ENCODE measurements at places on chromosomes 4 and X.

- DNase-seq, result peak; percentile 12
Observed at GRCh38 chr4:85708468-85708867, 233.5 kb downstream of the ARHGAP24 start.

- no peak for DNase-seq
Observed at GRCh38 chr4:10334506-10335028, 122.7 kb downstream of the ZNF518B start.

DNA sequence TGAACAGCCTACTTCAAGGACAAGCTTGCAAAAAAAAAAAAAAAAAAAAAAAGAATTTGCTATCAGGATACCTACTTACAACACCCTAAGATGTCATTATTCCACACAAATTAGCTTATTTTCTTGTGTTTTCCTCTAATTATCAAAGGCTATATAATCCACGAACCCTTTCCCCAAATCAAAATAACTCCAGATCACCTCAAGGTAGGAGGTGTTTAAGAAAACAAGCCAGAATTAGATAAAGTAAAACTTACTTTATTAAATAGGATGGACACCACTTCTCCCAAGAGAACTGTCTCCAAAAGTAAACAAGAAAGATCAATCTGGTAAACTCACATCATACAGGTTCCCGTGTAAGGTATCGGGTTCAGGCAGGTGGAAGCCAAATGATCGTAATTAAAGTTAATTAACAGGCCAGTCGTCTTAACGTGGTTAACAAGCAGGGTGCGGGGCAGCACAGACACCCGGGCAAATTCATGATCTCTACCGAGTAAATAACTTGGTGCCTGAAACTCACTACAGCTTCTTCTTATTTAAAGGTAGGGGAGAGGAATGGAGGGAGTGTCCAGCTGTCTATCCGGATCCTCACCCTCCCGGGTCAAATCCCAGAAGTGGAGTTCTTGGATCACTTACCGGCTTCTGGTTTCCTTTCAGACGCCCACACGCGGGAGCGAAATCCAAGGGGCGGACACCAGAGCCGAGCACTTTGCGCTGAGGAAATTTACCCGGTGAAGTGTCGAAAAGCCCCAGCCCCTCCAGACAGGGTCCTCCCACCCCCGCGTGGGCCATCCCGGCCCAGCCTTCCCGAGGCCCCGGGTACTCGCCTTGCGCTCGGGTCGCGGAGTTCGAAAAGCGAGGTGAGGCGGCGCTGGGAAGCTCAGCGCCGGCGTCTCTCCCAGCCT lies 708 bp downstream of the ARAP2 start:
- DNase-seq, result no peak

DNA sequence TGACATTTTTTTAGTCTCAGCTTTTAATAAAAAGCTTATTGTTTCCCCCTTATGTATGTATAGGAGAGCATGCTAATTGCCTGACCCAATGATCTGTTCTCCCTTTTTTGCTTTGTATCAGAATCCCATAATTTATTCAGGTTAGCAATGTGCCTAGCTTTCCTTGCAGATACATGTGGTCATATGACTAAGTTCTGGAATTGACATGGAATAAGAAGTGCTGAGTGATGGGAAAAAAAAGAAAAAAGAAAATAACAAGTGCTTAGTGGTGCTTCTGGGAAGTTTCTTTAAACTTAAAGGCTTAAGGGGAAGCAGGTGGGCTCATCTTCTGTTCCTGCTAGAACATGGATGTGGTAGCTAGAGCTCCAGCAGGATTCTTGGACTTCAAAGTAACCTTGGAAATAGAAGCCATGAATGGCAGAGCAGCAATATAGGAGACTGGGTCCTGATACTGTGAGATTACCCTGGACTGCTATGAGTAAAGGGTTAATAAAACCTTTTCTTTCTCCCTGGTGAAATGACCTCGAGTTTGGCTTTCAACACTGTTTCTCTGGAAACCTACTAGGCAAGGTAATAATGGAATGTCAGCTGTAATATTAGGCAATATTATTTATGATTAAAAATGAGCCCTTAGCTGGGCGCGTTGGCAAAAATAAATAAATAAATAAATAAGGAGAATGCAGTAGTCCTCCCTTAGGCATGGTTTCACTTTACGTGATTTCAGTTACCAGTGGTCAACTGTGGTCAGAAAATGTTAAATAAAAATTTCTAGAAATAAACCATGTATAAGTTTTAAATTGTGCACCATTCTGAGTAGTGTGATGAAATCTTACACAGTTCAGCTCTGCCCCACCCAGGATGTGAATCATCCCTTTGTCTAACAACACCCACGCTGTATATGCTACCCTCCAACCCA lies 16.7 kb upstream of the RBM41 start:
- no peak for DNase-seq

DNA sequence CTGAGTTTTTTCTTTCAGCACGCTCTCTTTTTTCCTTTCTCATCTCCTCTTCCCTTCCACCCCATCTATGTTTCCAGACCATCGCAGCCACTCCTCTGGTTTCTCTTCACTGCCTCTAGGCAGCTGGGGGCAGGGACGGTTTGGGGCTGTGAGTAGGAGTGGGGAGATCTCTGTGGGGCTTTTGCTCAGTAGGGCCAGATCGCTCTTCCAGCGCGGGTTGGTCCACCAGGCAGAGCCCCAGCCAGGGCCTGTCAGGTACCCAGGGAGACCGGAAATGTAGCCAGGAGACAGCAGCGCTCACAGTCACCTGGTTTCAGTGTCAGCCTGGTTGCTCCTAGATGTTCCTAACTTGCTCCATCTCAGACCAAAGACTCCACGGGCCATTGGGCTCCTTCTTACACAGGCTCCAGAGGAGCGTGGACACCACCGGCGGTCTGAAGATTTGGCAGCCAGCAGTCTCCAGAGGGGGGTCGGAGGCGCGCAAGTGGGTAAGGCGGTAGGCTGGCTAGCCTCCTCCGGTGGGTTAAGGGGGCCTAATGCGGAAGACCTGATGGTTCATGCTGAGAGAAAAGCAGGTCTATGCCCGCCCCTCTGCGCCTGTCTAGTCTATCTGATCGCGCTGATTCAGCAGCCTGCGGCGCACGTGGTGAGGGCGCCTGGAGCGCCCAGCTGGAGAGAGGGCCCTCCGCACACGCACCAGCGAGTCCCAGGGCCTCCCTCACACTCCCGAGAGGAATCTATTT lies 1.8 kb downstream of the FGF5 start:
- no peak for DNase-seq

GRCh38 chrX:128250621-128251020 lies 198.4 kb upstream of the ACTRT1 start:
- DNase-seq, result no peak

- no peak for DNase-seq
Observed at GRCh38 chrX:150694738-150695410, 1.7 kb downstream of the MTMR1 start.

GRCh38 chrX:34657726-34658070 lies 613 bp upstream of the TMEM47 start:
- DNase-seq, result no peak

DNA sequence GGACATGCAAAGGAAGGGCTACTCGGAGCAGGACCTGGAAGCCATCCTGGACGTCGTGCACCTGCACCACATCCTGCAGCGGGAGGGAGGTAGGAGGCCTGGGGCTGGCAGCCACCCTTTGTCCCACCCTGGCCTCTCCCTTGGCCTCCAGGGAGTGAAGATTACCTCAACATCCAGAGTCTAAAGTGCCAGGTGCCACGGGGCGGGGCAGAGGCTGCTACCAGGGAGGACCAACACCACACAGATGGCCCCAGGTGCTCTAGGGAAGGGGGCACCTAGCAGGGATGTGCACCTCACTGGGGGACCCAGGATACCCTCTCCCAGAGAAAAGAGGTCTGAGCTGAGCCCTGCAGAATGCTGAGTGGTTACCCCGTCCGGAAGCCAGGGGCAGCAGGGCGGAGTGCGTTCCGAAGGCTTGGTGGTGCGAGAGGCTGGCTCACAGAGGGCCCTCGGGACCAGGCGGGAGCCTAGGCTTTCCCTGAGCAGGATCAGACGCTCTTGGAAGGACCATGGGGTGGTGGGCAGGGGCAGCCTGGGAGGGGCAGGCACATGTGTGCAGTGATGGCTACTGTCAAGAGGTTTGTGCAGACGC lies 16.1 kb downstream of the ABCD1 start:
- DNase-seq, result no peak

DNA sequence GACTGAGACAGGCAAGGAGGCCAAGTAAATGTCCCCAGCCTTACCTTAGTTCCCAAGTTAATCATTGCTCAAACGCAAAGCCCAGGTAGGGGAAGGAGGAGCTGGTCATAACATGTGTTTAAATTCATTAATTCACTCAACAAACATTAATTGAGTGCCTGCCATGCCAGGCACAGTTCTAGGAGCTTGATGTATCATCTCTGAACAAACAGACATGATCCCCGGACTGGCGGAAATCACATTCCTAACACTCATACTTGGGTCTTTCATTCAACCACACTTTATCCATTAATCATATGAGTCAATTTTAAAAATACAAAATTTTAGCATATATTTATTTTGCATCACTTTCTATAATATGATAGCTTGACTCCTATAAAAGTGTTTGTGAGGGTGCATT lies 335.3 kb upstream of the NOCT start:
- no peak for DNase-seq

DNA sequence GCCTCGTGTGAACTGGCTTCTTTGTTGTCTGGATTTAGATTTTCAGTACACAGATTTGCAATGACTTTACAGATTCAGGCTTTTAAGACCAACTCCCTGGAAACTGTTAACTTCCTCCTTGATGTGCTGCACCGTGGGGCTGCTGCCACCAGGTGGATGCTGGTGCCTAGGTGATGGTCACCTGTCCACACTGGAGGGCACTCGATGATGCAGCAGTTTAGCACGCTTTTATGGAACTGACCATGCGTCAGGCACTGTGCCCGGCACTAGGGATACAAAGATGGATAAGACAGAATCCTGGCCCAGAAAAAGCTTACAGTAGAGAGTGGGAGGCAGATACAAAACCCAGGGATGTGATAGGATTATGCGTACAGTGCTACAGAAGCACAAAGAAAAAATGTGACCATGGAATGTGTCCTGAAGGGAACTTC lies 180.7 kb downstream of the CEP135 start:
- no peak for DNase-seq

GRCh38 chrX:134013092-134013497 lies 27.7 kb upstream of the GPC3 start:
- no peak for DNase-seq

GRCh38 chr4:48102303-48102702 lies 31.7 kb downstream of the TXK start:
- no peak for DNase-seq

DNA sequence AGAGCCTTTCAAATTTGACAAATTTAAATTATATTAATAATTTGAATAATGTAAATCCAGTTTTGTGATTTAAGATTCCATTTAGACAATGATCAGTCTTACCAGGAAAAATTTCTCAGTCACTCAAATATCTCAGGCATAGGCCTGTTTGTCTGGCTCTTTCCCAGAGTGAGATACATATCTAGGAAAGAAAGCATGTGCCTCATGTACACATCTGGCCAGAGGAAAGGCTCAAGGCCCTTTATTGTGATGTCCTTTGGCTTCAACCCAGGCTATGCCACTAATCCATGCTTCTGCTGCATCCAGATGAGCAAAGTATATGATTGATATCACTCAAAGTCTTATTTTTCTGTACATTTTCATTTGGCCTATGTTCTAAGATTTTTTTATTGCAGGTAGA lies 473.3 kb upstream of the ADGRL3 start:
- DNase-seq, result no peak

DNA sequence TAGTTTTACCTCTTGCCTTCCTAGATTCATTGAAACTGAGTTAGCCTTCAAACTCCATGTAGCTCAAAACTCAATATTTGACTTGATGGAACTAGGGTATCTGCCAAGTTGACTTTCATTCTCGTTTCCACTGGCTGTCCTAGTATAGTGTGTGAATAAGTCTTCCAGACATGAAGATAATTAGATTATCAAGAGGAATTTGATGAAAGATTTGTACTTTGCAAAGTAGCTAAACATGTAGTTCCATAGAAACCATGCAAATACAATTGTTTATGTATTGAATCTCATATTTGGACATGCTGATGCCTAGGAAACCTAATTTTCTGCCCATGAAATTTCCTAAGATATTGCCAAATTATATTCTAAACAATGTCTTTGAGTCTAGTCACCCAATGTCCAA lies 297.5 kb downstream of the ARHGAP24 start:
- DNase-seq, result no peak
